Stimulated activated CD4-positive, alpha-beta T cell treated with anti-CD3 and anti-CD28 coated beads, Interleukin-4, amount 100 ng/mL, for 1 hour (primary cell): ENCODE measurements at places on chromosomes 12 and 14.

DNA sequence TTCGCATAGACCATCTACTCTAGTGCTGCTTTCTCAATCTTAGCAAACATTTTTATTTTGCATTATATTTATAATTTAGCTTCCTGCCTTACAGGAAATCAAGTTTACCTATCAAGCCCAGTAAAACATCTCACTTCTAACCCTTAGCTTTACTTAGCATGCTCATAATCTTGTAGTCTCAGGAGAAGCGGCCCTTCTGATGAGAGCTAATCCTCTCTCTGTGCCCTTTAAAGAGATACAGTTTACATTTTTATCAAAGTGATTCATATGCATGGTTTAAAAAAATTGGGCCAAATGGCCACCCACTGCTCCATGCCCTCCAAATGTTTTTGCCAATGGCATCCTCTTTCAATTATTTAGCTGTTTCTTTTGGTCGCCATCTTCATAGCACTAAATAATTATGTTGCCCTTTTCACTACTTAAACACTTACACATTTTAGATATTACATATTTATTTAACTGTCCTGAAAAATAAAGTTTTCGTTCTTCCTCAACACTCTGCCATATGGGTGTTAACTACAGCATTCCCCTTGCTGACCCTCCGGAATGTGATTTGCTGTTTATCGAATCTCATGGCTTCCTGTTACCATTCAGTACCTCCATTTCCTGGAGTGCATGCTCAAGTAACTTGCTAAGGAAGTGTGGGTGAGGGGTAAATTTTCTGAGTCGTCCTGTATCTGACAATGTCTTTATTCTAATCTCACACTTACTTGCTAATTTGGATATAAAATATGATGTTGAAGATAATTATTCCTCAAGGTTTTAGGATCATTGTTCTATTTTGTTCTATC, 29.3 kb downstream of the YLPM1 start:
- DNase-seq, result no peak

- DNase-seq, result no peak
Observed at GRCh38 chr14:88129306-88130056, 124.5 kb downstream of the GPR65 start.

- DNase-seq, result no peak
Observed at GRCh38 chr12:32302218-32303173, 96.9 kb upstream of the FGD4 start.

DNA sequence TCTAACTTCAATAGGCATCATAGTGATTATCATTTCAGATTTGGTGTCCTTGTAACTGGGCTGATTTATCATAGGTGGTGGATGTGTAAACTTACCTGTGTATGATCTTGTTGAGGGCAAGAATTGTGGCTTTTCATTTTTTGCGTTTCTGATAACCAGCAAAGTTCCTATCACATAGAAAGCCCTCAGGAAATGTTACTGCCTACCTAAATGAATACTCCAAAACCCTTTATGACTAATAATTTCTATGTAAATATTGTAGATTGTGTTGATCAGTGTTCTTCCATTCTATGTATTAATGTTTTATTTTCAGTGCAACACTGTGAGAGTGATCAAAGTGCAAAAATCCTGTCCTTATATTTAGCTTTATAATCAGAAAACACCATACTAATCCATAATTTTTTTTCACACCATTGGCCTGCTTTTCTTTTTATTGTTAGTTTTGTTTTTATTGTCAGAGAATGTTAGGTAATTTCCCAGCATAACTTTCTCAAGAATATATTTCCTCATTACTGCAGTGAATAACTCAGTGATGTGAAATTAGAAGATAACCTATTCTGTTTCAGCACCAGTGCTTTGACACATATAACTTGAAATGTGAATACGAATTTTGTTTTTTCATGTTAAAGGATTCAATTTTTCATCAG, 94.1 kb downstream of the GPHN start:
- DNase-seq, result no peak

DNA sequence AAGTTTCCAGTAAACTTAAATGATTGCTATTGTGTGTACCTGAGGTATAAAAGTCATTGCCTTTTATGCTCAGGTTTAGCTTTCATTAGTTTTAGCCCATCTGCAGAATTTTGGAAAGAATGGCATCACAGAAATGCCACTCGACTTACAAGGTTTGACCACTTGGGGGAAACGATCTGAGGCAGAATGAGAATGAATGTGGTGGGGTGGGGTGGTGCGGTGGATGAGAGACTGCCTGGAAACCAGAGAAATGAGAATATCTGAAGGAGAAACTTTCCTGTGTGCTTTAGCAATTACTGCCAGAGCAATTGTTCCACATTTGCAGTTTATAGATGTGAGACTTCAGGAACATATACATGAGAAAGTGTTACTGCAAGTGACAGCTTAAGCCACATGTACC, 225.4 kb upstream of the PDE3A start:
- DNase-seq, result no peak

DNA sequence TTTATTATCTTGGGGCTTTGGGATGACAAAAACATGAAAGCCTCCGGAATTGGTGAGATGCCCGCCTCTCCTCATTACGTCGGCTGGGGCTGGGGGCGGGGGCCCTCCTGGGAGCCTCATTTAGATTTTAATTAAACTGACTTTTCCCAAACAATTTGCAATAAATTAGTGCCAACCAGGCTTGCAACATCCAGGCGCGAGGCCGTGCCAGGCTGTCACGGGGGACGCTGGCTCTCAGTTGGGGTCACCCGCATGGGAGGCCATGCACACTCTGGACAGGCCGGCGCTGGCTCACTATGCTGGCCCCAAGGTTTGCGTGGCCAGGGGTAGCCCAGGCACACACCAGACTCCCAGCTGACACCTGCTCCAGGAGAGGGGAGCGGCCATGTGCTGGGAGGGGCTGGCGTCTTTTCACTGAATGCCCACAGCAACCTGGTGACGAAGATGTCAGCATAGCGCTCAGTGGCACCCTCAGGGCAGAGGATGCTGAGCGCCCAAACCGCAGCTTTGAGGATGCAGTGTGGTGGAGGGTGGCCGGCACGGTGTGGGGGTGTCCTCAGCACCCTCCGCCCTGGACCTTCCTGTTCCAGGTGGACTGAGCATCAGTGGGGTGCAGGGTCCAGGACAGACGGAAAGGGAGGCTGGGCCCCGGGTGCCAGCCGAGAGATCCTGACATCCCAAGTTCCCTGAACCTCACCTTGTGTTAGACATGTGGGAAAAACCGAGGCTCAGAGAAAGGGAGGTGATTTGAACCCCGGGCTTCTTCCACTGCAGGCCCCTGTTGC, 190.8 kb upstream of the C14orf180 start:
- DNase-seq, result no peak

GRCh38 chr12:67916266-67916970, 72.8 kb upstream of the IFNG-AS1 start:
- no peak for DNase-seq

- no peak for DNase-seq
Observed at GRCh38 chr14:69693145-69693544, 73.8 kb upstream of the SRSF5 start.

DNA sequence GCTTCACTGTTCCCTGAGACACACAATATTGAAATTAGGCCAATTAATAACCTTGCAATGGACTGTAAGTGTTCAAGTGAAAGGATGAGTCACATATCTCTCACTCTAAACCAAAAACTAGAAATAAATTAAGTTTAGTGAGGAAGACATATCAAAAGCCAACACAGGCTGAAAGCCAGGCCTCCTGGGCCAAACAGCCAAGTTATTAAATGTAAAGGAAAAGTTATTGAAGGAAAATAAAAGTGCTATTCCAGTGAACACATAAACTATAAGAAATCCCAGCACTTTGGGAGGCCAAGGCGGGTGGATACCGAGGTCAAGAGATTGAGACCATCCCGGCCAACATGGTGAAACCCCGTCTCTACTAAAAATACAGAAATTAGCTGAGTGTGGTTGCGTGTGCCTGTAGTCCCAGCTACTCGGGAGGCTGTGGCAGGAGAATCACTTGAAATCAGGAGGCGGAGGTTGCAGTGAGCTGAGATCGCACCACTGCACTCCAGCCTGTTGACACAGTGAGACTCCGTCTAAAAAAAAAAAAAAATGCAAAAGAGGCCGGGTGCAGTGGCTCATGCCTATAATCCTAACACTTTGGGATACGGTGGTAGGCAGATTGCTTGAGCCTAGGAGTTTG, 10.4 kb upstream of the HEATR5A start:
- no peak for DNase-seq

- no peak for DNase-seq
Observed at GRCh38 chr12:104360983-104361707, 57.6 kb downstream of the EID3 start.

- DNase-seq, result no peak
Observed at GRCh38 chr12:24750263-24750662, 198.6 kb downstream of the BCAT1 start.

GRCh38 chr12:116140529-116140928, 137.0 kb downstream of the MED13L start:
- no peak for DNase-seq

- DNase-seq, result no peak
Observed at GRCh38 chr12:18595412-18595811, 142.4 kb downstream of the PLCZ1 start.

DNA sequence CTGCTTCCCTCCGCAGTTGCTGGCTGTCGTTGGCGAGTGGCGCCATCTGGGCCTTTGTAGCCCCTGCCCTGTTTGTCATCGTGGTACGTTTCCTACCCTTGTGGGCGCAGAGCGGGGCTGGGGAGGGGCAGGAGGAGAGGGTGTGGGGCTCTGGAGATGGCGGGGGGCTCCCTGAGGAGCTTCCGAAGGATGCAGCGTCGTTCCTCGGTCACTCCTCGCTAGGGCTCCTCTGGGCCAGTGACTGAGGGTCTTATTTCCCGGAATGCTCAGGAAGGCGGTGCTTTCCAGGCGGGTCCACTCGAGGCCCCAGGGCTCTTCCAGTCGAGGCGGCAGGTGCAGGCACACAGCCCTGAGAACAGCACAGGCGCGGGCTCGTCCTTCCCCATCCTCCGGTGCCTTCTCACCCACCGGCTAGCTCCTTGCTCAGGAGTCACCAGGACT, 167.1 kb downstream of the ADGRD1 start:
- DNase-seq, result no peak

- DNase-seq, result no peak
Observed at GRCh38 chr14:75977582-75977943, 4.2 kb downstream of the TGFB3 start.

DNA sequence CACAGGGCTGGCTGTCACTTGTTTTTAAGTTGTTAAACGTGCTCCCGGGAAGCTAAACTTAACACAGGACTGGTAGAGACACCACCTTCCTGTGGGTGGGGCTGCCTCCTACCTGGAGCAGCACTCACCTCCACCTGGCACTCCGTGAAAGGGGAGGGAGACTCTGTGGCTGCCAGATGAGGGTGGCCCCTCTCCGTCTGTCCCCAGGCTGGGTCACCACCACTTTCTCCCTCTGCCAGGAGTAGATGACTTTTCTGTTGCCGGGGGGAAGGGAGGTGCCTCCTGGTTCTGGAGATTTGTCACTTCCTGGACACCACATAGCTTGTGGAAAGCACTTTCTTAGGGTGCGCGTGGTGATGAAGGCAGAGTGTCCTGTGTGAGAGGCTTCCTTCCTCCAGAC, 81.3 kb downstream of the WDR20 start:
- no peak for DNase-seq

DNA sequence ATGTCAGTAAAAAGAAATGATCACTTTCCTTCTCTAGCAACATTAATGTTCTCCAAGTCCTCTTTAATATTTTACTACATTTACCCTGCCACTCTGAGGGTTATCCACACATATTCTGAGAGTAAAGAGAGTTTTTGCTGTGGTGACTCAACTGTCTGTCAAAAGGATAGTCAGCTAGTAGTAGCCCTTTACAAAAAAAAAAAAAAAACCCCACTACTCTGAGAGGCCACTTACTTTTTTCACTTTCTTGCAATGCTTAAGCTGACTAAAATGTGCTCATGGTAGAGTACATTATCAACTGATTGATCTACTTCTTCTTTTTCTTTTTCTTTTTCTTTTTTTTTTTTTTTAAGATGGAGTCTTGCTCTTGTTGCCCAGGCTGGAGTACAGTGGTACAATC, 27.6 kb upstream of the PPM1A start:
- no peak for DNase-seq

DNA sequence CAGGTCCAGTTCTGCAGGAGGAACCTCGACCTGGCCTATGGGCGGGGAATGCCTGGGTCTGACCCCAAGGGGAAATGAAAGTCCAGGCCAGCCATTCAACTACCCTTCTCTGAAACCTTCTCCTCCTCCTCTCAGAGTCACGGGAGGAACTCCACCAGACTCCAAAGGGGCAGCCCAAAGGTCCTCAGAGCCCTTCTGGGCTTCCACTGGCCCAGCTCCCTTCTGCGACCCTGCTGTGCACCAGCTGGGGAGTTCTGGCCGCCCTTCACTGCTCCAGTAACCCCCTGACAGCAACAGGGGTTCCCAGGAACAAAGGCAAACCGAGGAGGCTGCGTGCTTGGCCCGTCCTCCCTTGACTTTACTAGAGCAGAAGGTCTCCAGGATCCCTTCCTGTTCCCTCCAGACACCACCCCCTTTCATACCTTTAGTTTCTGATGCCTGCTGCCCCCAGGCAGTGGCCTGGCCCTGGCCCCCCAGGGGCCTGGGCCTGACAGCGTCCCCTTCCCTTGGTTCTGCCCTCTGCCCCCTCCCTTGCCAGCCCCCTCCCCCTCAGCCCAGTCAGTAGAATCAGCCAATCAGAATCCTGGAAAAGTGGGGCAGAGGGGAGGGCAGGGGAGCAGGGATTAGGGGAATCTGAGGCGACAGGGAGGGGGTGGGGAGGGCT, 850 bp upstream of the ZNF385A start:
- DNase-seq, result no peak

- DNase-seq, result peak; percentile 51
Observed at GRCh38 chr12:3491938-3492792, 1.2 kb downstream of the PRMT8 start.

DNA sequence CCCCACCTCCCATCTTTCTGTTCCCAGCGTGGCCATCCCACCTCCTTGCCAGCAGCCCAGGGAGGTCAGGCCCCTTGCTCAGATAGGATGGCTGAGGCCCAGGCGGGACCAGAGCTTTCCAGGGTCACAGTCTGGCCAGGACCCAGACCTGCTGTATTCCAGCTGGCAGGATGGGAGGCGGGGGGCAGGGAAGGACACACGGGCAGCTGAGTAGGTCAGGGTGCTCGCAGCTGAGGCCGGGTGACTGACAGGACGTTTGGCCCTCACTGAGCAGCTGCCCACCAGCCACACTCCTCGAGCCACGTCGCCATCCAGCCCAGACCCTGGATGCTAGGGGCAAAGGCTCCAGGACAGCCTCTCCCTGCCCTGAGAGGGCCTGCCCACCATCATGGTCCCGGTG, 4.0 kb downstream of the NUDT14 start:
- no peak for DNase-seq
